ENCODE measurements at places on chromosomes 1 and 21. TPM values are rescaled to one million over a fixed set of nuclear protein-coding genes. Genes with fewer than 3 reads are reported as not detected.

The CYP4A22 gene
- total RNA-seq, result not detected

The FCGR1A gene
- not detected for total RNA-seq

The CHD5 gene
- total RNA-seq, result 0.16 TPM

The TIE1 gene
- 0.65 TPM for total RNA-seq

The FABP3 gene
- total RNA-seq, result not detected

GRCh38 chr1:204513117-204513716 is 3.0 kb upstream of the MDM4 start:
- H3K27me3 ChIP-seq, result no peaks in the 10 kb centered on the region
- peak overlapping the region; percentile 98 for H3K4me3 ChIP-seq
- peak; percentile 42 for DNase-seq

DNA sequence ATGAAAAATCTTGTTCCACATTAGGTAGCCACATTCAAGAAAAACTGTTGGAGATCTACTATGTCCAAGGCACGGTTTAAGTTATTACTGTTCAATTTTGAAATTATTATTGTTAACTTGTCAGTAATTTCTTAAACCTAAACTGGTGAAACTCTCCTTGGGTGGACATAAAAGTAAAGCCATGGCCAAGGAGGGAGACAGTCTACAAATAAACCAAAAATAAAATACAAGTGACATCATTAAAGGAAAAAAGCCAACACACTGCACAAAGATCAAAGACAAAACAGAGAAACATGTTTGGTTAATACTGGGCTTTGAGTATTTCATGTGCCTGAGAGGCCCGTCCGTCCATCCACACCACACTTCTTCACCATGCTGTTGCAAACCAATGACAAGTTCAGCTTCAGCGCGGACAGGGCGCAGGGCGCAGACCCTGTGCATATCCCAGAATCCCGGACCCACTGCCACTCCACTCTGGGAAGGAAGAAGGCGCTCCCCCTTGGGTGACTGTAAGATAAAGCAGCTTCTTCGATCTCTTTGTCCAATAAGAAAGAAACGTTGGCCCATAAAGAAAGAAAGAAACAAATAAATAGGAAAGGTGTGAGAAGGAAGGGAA is 918 bp upstream of the RASAL2 start:
- peak overlapping the region; percentile 87 for H3K4me3 ChIP-seq
- peaks cover 10% of the 10 kb centered on the region for H3K4me1 ChIP-seq
- H3K27ac ChIP-seq, result peak overlapping the region; percentile 27
- no peak for DNase-seq

DNA sequence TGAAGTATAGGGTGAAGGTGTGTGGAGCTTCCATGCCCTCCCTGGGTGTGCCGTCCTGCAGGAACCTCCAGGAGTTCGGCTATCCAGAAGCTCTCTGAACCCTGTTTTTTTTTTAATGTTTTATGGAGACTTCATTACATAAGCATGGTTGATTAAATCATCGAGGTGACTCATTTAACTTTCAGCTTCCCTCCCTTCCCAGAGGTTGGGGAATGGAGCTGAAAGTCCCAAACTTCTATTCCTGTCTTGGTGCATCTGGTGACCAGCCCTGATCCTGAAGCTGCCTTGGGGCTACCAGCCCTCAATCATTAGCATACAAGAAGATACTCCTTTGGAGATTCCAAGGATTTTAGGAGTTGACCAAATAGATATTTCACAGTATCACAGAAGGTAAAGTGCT is 9.5 kb downstream of the RRP15 start:
- no peaks in the 10 kb centered on the region for H3K36me3 ChIP-seq
- H3K4me1 ChIP-seq, result peaks cover 17% of the 10 kb centered on the region
- no peak for DNase-seq
- H3K27me3 ChIP-seq, result no peaks in the 10 kb centered on the region
- no peak overlapping the region for H3K4me3 ChIP-seq

GRCh38 chr1:227543283-227544066 is 19.9 kb upstream of the ZNF678 start:
- no peak for DNase-seq
- H3K27ac ChIP-seq, result no peak overlapping the region
- peaks cover 7% of the 10 kb centered on the region for H3K4me1 ChIP-seq
- no peaks in the 10 kb centered on the region for H3K36me3 ChIP-seq

GRCh38 chr1:43543567-43543966 is 12.9 kb downstream of the PTPRF start:
- DNase-seq, result no peak
- H3K4me1 ChIP-seq, result peaks cover 7% of the 10 kb centered on the region
- H3K4me3 ChIP-seq, result no peak overlapping the region
